SIG-M5 (cell line): ENCODE measurements at places on chromosomes 3 and 15.

DNA sequence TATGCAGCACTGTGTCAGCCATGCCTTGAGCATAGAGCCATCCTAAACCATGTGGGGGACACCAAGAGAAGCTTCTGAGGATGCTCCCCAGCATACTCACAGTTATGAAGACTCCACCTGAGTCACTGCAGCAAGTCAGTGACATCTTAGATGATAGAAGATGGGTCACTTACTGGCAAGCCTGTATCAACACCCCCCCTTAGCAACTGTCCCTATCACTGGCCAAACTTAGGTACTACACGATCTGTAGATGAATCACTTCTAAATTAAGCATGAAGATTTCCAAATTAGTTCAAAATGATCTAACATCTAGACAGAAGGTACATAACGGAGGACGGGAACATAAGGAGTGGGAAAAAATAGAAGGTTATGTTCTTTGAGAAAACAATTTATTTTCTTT, 13.2 kb upstream of the LMCD1 start:
- no peak for DNase-seq

DNA sequence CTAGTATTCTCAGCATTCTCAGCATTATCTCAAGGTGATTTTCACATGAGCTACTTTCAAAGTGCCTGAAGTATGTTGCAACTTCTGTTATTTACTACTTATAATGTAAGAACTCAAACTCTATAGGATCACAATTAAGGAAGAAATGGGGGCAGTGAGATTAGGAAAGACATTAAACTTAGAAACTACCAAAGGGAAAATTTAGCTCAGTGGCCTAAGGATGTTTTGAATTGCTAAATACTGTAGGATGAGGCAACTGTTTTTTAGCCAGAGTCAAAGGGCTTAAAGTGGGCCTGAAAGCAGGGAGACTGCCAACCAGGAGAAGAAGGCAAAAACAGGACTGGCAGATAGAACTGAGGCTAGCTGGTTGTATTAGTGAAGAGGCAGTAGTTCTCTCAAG, 55.5 kb upstream of the MBNL1 start:
- peak; percentile 30 for DNase-seq

DNA sequence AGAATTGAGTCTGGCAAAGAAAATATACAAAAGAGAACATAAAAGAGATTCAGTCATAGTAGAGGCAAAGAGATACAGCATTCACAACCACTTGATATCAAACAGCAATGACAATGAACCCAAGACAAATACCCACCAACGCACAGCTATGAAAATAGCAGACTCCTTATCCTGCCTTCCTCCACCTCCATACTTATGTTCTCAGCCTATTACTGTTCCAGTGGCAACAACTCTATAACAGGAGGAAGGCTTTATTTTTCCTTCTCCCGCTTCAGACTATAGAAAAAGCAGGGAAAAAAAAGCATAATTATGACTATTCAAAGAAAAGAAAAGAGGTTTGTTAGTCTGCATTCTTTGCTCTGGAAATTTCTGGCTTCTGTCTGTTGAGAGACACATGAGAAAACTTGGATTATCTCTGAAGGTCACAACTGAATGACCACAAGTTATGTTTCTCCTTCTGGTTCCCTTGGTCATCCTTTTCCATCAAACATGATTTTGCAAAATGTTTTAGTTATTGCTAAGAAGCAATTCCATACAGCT, 81.2 kb upstream of the PLXND1 start:
- no peak for DNase-seq

DNA sequence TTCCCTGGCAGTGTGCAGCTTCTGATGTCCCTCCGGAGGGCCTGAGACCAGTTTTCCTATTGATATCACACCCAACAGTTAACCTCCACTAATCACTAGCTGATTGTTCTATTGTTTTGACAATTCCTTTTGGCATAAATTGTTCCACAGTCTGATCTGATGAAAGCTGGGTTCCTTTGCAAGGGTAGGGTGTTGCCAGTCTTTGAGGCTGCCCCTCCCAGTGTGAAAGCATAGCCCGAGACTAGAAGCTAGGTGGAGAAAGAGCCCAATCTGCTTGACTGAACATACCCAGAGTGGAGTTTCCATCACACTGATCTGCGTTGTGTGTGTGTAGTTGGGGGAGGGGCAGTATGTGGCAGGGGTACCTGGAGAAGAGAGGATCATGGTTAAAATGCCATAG, 10.3 kb upstream of the PRICKLE2 start:
- DNase-seq, result no peak

- DNase-seq, result no peak
These were observed 57.4 kb downstream of the LRRFIP2 start for GRCh38 chr3:37116998-37117397.

- no peak for DNase-seq
These were observed 229.5 kb upstream of the DPH6 start for GRCh38 chr15:35775471-35775870.

DNA sequence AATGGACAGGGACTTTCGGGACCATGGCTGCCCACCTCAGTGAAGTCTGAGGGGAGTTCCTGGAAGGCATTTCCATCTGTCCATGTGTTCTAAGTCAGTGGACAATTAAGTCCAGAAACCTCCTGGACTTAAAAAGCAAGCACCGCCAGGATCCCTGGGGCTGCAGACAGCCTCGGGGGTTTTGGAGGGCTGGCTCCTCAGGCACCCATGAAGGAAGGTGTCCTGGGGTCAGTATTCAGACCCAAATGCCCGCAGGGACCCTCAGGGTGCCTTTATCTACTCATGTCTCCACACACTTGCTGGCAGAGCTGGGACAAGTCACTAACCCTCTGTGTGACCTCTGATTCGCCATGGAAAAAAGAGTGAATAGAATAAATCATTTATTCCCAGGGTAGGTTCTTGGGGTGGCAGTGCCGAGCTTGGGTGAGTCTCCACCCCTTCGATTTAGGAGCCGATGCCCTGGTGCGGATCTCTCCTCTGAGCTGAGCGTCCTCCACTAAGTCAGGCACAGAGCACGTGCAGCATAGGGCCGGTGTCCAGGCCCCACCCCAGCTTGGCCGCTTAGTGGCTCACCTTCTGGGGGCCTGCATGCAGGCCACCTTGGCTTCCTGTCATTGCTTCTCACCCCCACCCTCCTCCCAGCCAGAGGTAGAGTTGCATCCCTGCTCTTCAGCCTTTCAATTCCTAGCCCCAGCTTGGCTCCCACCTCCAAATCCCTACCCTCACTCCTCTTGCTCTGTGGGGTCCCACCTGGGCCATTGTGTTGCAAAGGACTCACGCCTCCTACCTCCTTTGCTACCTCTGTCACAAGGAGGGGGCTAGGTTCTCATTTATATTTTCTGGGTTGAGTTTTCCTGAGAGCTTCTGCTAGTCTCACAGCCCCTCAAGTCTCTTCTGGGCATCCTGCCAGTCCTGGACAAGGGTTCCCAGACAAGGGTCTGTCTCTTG, 19.9 kb downstream of the SLC6A6 start:
- no peak for DNase-seq

DNA sequence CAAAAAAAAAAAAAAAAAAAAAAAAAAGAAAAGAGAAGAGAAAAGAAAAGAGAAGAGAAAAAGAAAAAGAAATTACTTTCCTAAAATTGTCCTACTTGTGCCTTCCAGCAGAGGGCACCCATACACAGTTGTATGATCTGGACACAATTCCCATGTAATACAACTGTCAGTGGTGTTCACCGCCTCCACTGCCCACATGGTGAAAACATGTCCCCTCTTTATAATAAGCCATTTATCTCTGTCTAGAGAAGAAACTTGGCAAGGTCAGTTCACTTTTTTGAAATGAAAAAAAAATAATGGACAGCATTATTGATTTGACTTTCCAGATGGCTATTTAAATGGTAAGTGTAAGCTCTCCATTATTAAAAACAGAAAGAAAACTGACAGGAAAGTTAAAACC, 459.4 kb downstream of the GBE1 start:
- no peak for DNase-seq

DNA sequence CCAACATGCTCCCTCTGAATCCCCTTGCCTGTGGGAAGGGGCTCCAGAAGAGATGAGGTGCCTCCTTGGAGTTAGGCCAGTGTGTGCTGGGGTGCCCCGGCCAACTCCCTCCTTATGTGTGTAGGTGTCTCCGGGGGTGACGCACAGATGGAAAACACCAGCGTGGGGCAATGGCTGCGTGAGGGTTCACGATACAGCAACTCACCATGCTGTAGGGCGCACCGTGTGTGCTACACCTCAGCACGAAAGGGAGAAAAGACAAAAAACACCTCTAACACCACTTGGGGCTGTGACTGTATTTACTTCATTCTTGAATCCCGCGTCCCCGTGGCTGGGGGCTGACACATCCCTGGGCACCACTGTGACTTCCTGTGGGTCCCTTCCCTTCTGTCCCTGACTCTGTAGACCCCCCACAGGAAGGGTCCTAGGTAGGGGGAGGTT, 1.6 kb upstream of the CALML4 start:
- DNase-seq, result no peak

DNA sequence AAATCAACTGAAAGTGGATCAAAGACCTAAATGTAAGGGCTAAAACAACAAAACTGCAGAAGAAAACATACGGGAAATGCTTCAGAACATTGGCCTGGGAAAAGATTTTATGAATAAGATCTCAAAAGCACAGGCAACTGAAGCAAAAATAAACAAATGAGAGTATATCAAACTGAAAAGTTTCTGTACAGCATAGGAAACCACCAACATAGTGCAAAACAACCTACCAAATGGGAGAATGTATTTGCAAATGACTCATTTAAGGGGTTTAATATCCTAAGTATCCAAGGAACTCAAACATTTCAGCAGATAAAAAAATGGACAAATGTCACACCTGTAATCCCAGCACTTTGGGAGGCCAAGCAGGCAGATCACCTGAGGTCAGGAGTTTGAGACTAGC, 489.1 kb downstream of the ROBO1 start:
- DNase-seq, result no peak

DNA sequence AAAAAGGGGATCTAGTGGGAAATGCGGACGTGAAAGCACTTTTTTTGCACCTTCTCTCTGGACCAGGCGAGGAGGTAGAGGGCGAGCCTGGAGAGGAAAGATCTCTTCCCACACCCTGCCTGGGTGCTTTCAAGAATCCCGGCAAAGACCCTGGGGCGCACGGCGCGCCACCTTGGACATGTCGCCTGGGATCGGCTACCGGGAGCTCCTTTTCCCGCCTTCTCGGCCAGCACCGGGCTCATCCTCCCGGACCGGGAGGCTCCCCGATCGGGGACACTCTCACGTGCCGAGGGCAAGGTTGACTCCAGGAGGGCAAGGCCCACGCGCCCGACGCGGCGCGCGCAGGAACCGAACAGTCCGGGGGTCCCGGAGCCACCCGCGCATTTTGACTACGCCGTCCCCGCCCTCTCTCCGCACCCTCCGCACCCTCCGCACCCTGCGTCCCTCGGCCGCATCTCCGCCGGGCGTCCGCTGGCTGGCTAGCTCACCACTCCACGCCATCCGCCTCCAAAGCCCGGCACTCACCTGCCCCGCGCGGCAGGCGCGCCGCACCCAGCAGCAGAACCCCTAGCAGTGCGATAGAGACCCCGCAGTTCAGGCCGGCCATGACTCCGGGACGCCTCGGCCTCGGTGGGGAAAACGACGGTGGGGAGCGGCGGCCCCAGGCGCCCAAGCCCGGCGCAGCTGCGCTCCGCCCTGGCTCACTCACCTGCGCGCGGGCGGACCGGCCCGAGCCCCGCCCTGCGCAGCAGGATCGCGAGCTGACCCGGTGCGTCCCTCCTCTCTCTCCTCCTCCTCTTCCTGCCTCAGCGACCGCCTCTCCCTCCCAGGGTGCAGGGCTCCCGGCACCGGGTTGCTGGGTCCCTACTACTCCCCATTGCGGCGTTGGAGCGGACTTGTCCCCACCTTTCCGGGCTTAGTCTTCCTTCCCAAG, at the start of gene CDCP1:
Gene CDCP1 (minus strand): TSS at position 698 of the 934 bp plus-strand sequence. CDS start 91 bp downstream, at position 607.
- no peak for DNase-seq

DNA sequence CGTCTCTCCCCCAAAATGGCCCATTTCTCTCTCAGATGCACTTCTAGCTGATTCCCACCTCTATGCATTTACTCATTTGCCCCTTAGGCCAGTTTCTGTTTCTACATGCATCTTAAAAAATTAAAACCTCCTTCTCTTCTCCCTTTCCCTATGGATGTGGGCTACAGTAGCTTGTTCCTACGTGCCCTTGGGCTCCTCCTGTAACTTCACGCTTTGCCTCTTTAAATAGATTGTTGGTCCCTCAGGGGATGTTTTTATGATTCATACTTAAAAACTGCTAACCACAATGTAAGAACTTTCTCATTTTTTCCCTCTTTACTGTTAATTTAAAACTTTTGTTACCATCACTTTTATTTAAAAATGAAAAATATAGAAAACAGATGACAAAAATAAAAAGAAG, 185.6 kb upstream of the MRPL3 start:
- no peak for DNase-seq

DNA sequence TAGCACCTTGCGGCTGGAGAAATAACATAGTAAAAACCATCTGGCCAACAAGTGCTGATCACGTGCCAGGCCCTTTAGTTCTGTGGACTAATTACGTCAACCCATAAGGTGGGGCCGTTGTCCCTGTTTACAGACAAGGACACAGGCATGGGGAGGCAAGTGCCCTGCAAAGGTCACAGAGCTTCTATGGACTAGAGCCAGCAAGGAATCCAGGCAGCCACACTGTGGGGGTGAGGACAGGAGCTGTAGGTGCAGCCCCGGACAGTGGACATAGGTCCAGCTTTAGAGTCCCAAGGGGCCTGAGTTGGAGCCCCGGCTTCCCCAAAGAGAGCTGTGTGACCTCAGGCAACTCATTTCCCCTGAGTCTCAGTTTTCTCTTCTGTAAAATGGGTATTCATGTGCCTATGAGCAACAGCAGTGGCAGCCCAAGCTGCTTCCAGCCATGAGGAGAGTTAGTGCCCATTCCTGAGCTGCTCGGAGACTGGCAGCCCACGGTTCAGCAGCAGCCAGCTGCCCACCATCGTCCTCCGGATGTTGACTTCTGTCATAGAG, 13.9 kb downstream of the CHST13 start:
- DNase-seq, result no peak

- DNase-seq, result no peak
These were observed 851.7 kb downstream of the PDCD6IP start for GRCh38 chr3:34650131-34650530.

DNA sequence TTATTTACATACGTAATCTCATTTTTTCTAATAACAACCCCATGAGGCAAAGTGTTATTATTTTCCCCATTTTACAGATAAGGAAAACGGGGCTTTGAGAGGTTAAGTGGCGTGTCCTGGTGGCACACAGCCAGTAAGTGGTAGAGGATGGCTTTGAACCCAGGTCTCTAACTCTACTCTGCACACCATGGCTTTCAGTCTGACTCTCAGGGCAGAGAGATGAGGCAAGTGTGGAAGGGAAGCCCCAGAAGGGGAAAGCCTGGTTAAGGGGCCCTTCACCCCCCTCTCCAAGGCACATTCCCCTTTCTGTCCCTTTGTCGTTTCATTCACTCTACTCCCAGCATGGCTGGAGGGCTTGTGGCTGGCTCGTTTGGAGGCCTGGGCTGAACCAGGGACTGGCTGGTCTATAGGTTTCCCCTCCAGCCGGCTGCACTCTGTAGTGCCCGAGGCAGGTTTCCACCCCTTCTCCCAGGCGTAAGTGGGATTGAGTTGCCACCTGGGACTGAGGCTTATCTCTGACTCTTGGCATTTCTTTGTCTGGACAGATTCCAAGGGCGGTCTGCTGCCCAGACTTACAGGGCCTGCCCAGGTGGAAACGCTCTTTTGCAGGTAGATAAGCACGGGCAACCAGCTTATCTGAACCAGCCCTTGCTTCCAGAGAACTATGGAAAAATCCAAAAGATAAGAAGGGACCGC, 12.1 kb downstream of the SEMA4B start:
- no peak for DNase-seq
